SW 1271 (cell line): ENCODE measurements at places on chromosomes 7 and 10.

DNA sequence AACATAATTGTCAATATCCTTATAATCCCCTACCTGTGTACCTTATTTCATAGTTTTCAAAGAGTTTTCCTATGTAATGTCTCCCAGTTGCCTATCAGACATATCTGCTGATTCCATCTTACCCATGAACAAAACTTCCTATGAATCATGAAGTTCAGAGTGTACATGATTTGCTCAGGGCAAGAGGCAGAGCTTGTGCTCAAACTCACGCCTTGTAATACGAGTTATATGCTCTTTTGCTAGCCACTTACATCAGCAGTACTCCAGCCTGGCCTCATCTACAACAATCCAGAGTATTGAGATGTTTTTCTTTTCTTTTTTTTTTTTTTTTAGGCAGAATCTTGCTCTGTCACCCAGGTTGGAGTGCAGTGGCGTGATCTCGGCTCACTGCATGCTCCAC, 11.8 kb downstream of the PKD2L1 start:
- DNase-seq = no peak

DNA sequence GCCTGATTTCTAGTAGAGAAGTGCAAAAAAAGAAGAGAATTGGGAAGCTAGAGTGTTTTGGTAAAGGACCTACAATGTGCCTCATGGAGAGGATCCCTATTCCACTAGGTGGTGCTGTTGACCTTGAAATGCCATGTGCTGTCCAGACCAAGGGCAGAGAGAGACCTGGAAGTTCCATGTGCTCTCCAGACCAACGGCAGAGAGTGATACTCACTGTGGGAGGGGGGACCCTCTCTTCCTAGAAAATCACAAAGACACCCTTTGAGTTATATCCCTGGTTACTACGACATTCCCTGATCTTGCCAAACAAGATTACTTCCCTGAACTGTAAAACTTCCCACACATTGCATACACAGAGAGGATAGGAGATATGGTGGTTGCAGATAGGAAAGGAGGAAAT, 212.7 kb upstream of the ZNF804B start:
- no peak for DNase-seq

- DNase-seq = no peak
Observed at GRCh38 chr10:14688606-14689005, 86.1 kb downstream of the FAM107B start.

- no peak for DNase-seq
Observed at GRCh38 chr10:15316145-15316544, 54.9 kb downstream of the FAM171A1 start.

- DNase-seq = no peak
Observed at GRCh38 chr7:42222125-42222524, 14.9 kb downstream of the GLI3 start.

GRCh38 chr7:22219739-22220493, 137.0 kb downstream of the RAPGEF5 start:
- DNase-seq = no peak

DNA sequence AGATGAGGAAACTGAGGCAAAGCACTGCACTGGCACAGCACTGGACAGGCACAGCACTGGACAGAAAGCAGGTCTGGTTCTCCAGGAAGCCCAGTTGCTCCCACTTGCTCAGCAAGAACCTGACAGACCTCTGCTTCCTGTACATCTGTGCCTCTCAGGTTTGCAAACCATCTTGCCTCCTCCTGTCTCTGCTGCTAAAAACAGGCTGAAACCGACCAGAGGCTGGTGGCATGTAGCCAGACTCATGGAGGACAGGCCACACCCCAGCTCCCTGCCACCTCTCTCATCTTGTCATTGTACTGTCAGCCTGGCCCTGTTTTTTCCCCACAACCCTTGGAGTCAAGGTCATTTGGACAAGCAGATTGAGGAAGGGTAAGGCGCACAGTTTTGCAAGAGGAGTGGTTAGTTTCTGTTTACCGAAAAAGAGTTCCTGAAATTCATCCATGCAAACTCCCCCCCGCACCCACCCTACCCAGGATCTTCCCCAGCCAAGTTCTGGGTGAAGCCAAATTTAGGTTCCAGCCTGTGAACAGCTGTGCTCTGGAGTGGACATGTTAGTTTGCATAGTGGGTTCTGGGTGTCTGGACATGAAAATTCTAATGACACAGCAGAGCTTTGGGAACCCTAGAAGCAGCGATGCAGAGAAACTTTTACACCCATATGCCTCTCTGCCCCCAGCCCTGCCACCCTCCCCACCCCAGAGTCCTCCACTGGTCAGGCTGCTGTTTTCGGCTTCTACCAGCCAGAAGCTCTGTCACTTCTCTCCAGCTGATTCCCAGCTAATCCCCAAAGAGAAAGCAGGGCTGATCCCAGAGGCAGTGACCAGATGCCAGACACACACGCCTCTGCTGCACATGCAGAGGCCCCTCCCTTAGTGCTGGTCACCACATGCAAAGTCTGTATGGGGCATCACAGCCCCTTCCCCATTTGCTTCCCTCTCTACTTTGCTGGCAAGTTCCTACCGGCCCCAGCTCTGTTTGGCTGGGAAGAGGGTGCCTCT, 8.5 kb upstream of the C10orf105 start:
- no peak for DNase-seq

DNA sequence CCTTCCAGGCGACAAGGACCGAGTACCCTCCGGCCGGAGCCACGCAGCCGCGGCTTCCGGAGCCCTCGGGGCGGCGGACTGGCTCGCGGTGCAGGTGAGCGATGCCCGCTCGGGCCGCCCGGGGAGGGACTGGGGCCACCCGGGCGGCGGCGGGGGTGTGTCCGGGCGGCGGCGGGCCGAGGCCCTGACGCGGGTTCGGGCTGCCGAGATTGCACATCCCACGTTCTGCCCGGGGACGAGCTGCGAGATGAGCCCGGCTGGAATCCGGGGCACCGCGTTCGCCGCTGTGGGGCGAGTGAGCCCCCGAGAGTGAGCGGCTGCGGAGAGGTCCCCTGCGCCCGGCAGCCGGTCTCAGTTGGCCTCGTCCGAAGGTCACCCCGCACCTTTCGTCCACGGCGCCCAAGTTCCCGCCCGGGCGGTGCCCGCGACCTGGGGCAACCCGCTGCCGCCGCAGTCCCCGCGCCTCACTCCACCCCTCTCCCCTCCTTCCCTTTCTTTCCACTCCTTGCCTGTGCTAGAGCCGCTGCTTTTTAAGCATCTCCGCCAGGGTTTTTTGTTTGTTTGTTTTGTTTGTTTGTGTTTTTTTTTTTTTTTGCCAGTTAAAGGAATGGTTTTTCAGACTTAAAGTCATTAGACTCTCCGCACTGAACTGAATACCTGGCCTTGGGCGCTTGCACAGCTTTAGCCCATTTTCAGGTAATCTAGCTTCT, 515 bp downstream of the RALA start:
- DNase-seq = no peak

DNA sequence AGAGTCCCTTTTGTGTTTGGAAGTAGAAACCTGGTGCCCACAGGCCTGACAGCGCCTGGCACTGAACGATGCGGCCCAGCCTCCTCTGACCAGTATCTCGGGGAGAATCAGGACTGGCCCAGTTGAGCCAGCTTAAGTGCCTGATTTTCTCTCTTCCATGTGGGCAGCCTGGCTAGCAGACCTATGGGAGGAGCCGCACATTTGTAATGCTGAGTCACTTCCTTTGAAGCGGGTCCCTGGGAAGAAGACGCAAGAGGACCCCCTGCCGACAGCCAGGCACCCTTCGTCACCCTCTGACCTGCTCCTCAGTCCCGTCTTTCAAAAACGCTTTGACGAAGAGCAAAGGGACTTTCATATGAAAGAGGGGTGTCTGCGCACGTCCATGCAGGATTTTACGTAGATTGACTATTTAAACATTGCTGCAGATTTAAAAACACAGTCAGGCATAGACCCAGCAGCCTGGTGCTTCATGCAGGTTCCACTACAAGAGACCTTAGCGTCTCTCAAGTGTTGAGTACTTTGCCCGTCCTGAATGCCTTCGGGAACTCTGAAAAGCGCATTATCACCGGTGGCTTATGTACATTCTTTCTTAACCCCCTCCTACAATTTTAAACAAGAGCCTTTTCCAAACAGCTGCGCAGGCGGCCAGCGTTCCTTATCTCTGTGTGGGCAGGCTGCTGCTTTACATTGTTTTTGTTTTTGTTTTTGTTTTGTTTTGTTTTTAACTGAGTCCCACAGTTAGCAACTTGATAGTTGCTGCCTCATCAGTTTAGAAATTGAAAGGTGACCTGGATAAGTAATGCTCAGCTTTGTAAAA, 36.5 kb upstream of the AP5Z1 start:
- DNase-seq = peak; percentile 88

DNA sequence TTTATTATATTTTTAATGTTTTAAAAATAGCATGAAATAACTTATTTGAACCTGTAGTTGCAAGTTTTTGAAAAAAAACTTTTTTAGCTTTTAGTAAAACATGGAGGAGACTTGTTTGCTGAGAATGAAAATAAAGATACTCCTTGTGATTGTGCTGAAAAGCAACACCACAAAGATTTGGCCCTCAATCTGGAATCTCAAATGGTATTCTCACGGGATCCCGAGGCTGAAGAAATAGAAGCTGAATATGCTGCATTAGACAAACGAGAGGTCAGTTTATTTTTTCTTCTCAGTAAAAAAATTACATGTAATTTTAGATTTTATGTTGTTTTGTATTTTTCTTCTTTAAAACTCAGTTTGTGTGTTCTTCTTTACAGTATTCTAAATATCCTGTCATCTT, 73.5 kb downstream of the ANKIB1 start:
- DNase-seq = no peak

DNA sequence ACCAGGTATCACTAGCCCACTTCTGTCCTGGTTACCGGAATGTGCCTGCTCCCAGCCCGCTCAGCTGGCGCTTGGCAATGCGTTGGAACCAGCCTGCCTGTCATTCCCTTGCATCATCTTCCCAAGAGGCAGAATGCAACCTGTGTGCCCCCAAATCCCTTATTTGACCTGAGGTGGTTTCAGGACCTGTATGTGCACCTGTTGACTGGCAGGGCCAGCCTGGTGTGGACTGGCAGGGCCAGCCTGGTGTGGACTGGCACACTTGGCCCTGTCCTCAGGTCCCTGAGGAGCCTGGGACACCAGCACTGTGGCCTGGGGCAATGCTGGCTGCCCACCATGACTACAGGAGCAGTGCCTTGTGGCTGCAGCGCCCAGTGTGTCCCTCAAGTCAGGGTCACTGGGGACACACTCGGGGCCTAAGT, 38.2 kb downstream of the ZNF467 start:
- DNase-seq = no peak

DNA sequence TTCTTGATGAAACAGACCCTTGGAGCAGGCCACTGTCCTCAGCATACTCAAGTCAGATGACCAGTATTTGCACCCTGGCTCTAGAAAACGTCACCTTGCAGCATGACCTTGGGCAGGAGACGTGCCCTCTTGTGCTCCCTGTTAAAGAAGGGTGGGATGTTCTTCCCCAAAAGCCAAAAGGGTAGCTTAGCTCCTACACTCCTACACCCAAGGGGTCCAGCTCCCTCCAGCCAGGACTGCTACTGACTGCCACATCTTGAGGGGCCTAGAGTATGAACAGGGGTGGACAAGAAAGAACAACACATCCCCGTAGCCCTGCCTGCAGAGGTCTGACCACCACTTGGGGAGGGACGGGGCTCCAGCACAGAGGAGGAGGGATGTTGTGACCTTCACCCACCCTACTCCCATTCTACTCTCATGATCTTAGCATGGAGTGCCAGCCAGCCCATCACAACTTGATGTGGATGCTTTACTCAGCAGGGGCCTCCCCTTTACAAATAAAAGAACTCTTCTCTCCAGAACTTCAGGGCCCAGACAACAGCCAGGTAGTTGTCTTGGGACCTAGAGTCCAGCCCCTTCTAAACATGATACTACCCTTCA, 165.3 kb upstream of the ZMIZ1 start:
- no peak for DNase-seq

GRCh38 chr7:5541087-5541992, 117.7 kb upstream of the TNRC18 start:
- no peak for DNase-seq

- no peak for DNase-seq
Observed at GRCh38 chr10:115093286-115093775, at the start of gene ATRNL1. ATRNL1 (plus strand) TSS chr10:115093365; CDS start chr10:115093751, 386 bp downstream.

DNA sequence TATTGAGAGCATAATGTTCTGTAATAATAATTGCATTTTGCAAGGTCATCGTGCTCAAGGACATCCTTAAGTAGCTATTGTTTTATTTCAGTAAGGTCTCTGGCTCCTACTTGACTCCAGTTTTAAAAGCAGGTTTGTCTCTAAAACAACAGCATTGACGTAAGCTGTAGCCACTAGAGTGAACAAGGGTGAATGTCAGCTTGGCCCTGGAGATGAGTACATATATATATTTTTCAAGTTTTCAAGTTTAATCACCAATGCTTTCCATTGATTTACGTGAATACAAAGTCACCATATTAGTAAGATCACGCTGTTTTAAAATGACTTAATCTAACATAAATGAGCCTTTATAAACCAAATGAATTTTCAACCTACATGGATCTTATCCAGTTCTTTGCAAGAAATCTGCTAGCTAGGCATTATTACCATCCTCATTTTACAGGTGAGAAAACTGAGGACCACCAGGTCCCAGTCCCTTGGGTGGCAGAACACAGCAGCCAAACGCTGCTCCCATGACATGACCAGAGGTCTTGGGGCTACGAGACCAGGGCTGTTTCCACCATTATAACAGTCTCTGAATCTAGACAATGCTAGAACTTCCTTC, 57.2 kb upstream of the ELMO1 start:
- no peak for DNase-seq

DNA sequence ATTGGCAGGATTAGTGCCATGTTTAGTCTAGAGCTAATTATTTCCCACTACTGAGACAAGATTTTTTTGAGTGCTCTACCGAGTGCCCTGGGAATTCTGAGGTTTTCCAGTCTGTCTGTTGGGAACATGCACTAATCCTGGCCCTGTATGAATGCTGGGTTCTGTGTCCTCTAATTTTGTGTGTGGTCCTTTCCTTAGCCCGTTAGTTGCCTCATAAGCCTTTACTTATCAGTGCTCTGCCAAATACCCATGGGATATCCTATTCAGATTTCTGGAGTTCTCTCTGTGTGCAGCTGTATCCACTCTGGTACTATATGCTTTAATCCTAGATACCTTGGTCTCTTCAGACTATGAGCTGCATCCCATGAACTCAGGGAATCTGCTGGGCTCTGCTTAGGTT, 13.1 kb downstream of the CSGALNACT2 start:
- DNase-seq = no peak

DNA sequence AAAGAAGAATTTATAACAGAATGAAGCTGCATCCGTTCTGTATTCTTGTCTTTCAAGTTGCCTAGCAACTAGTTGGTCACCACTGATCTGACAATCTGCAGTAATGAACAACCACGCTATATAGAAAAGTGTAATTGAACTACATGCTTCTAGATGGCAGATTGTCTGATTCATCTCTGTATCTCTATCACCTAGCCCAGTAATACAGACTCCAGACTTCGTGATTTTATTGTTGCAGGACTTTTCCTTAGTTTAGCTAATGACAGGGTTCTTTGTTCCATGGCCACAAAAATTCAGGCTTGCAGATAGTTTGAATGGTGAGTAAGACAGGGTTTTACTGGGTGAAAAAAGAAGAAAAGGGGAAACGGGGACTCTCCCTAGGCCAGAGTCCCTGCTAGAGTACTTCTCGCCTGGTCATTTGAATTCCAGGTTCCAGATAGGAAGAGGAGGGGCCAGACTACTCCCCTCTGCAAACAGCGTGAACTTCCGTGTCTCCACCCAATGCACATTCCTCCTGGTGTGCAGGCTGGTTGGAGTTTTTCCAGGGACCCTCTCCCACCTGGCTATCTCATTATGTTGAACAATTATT, 45.9 kb downstream of the COL1A2 start:
- no peak for DNase-seq
